Vagina (tissue), 2 donors: ENCODE measurements at places on chromosomes 6 and 20. TPM values are rescaled to one million over a fixed set of nuclear protein-coding genes. Genes with fewer than 3 reads are reported as not detected.

- no peak overlapping the region for H3K4me3 ChIP-seq
- no peaks in the 10 kb centered on the region for H3K27me3 ChIP-seq
- H3K27ac ChIP-seq: no peak overlapping the region
These were observed 34.7 kb downstream of the VEGFA start for GRCh38 chr6:43804550-43805223.

DNA sequence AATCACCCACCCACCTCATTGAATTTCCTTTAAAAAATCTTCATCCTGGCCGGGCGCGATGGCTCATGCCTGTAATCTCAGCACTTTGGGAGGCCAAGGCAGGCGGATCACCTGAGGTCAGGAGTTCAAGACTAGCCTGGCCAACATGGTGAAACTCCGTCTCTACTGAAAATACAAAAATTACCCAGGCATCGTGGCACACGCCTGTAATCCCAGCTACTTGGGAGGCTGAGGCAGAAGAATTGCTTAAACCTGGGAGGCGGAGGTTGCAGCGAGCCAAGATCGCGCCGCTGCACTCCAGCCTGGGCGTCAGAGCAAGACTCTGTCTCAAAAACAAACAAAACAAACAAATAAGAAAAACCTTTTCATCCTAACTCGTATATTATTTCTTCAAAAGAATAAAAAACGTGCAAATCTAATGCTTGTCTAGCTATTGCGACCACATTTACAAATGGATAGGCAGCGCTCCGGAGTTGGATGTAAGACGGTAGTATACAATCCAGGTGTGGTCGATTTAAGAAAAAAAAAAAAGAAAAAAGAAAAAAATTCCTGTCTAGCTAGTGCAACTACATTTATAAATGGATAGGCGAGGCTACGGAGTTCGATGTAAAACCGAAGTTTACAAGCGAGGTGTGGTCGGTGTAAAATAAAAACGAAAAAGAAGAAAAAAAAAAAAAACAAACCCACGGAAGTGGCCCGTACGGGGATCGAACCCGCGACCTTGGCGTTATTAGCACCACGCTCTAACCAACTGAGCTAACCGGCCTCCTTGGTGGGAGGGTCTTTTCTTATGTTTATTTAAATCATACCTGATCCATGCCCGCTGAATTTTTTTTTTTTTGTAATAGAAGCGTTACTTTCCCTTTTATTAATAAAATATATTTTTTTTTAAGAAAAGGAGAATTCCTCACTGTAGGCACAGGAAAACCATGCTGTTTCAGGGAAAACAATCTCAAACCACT, 70.7 kb upstream of the PRSS16 start:
- H3K4me1 ChIP-seq: no peaks in the 10 kb centered on the region
- DNase-seq: no peak
- H3K4me3 ChIP-seq: peak overlapping the region; percentile 64
- H3K27me3 ChIP-seq: no peaks in the 10 kb centered on the region
- no peaks in the 10 kb centered on the region for H3K36me3 ChIP-seq

DNA sequence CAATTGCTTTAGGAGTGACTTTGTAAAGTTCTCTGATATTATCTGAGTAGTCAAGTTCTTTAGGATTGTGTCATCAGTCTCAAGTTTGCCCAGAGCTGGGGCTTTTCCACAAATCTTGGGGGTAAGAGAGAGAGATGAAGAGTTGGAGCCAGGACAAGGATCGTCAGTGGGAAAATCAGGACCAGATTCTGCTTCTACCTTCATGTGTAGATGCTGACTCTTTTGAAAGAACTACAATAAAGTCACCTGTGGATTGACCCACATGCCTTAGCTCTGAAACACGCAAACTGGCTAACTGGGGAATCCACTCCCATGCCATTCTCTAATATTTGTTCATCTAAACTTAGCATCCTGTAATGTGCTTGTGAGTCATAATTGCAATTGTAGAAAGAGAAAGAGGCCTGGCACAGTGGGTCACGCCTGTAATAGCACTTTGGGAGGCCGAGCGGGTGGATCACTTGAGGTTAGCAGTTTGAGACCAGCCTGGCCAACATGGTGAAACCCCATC, 15.6 kb upstream of the BICRAL start:
- H3K27ac ChIP-seq: no peak overlapping the region
- peaks cover 9% of the 10 kb centered on the region for H3K4me1 ChIP-seq
- DNase-seq: no peak

The C20orf144 gene
- not detected for total RNA-seq

GRCh38 chr6:126976253-126976797, 142.1 kb upstream of the RSPO3 start:
- DNase-seq: no peak
- H3K4me1 ChIP-seq: no peaks in the 10 kb centered on the region
- no peaks in the 10 kb centered on the region for H3K36me3 ChIP-seq
- no peak overlapping the region for H3K4me3 ChIP-seq
- no peaks in the 10 kb centered on the region for H3K27me3 ChIP-seq
- no peak overlapping the region for H3K27ac ChIP-seq

DNA sequence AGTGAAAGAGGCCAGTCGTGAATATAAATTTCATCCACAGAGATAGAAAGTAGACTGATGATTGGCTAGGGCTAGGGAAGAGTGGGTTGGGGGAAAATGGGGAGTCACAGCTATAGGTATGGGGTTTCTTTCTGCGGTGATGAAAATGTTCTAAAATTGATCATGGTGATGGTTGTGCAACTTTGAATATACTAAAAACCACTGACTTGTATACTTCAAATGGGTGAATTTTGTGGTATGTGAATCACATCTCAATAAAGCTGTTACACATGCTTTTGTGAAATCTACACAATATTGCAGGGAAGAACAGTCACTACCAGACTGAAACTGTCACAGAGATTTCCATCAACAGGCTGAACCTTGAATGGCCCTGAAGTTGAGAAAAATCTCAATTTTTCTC, 61.5 kb downstream of the LYRM4 start:
- no peak overlapping the region for H3K4me3 ChIP-seq
- H3K27me3 ChIP-seq: no peaks in the 10 kb centered on the region
- DNase-seq: no peak
- H3K27ac ChIP-seq: no peak overlapping the region

GRCh38 chr20:46720776-46721425, 11.5 kb downstream of the SLC2A10 start:
- H3K27ac ChIP-seq: no peak overlapping the region
- DNase-seq: no peak
- H3K4me3 ChIP-seq: no peak overlapping the region

- no peak overlapping the region for H3K4me3 ChIP-seq
- no peaks in the 10 kb centered on the region for H3K27me3 ChIP-seq
- no peak for DNase-seq
- H3K4me1 ChIP-seq: peaks cover 19% of the 10 kb centered on the region
- H3K27ac ChIP-seq: no peak overlapping the region
- no peaks in the 10 kb centered on the region for H3K36me3 ChIP-seq
These were observed 88.1 kb downstream of the RSPH3 start for GRCh38 chr6:158911746-158912480.

GRCh38 chr6:169363590-169363989, 109.9 kb upstream of the THBS2 start:
- peak overlapping the region; percentile 9 for H3K27ac ChIP-seq
- no peaks in the 10 kb centered on the region for H3K27me3 ChIP-seq
- H3K36me3 ChIP-seq: no peaks in the 10 kb centered on the region
- no peak overlapping the region for H3K4me3 ChIP-seq

- H3K27ac ChIP-seq: peak overlapping the region; percentile 20
- no peak for DNase-seq
- H3K4me3 ChIP-seq: no peak overlapping the region
- no peaks in the 10 kb centered on the region for H3K36me3 ChIP-seq
These were observed 56.7 kb downstream of the ISM1 start for GRCh38 chr20:13277663-13278295.

- no peaks in the 10 kb centered on the region for H3K4me1 ChIP-seq
- no peak for DNase-seq
- no peak overlapping the region for H3K4me3 ChIP-seq
- no peaks in the 10 kb centered on the region for H3K27me3 ChIP-seq
- H3K27ac ChIP-seq: no peak overlapping the region
- no peaks in the 10 kb centered on the region for H3K36me3 ChIP-seq
These were observed 36.0 kb upstream of the KLHL31 start for GRCh38 chr6:53701333-53702218.

GRCh38 chr20:34794006-34794585, 31.4 kb downstream of the NCOA6 start:
- no peaks in the 10 kb centered on the region for H3K27me3 ChIP-seq
- H3K4me1 ChIP-seq: peaks cover 11% of the 10 kb centered on the region
- H3K27ac ChIP-seq: no peak overlapping the region
- H3K4me3 ChIP-seq: no peak overlapping the region

The MAS1 gene
- total RNA-seq: 0.49 TPM

The SLC35F1 gene
- 2.7 TPM for total RNA-seq

- peaks cover 19% of the 10 kb centered on the region for H3K4me1 ChIP-seq
- no peak overlapping the region for H3K4me3 ChIP-seq
- H3K27ac ChIP-seq: no peak overlapping the region
- DNase-seq: no peak
- no peaks in the 10 kb centered on the region for H3K27me3 ChIP-seq
- H3K36me3 ChIP-seq: no peaks in the 10 kb centered on the region
These were observed 6.4 kb upstream of the SLC12A5 start for GRCh38 chr20:46022411-46023147.

GRCh38 chr6:11432091-11432490, 105.5 kb upstream of the TMEM170B start:
- DNase-seq: no peak
- peak overlapping the region; percentile 66 for H3K27ac ChIP-seq
- H3K27me3 ChIP-seq: no peaks in the 10 kb centered on the region
- peaks cover 65% of the 10 kb centered on the region for H3K4me1 ChIP-seq
- H3K36me3 ChIP-seq: no peaks in the 10 kb centered on the region

- H3K4me3 ChIP-seq: no peak overlapping the region
- no peak overlapping the region for H3K27ac ChIP-seq
- no peak for DNase-seq
These were observed 16.3 kb downstream of the ACSS2 start for GRCh38 chr20:34892671-34893070.

The GCNT2 gene
- 17.2 TPM for total RNA-seq

GRCh38 chr20:49634116-49634515, 66.2 kb upstream of the PTGIS start:
- peaks cover 29% of the 10 kb centered on the region for H3K36me3 ChIP-seq
- H3K27me3 ChIP-seq: no peaks in the 10 kb centered on the region
- H3K4me3 ChIP-seq: no peak overlapping the region
- no peak for DNase-seq
